ENCODE measurements at places on chromosomes 7 and 10.
A peak's percentile ranks its signal among the peaks of the same experiment; 100 is the strongest.

DNA sequence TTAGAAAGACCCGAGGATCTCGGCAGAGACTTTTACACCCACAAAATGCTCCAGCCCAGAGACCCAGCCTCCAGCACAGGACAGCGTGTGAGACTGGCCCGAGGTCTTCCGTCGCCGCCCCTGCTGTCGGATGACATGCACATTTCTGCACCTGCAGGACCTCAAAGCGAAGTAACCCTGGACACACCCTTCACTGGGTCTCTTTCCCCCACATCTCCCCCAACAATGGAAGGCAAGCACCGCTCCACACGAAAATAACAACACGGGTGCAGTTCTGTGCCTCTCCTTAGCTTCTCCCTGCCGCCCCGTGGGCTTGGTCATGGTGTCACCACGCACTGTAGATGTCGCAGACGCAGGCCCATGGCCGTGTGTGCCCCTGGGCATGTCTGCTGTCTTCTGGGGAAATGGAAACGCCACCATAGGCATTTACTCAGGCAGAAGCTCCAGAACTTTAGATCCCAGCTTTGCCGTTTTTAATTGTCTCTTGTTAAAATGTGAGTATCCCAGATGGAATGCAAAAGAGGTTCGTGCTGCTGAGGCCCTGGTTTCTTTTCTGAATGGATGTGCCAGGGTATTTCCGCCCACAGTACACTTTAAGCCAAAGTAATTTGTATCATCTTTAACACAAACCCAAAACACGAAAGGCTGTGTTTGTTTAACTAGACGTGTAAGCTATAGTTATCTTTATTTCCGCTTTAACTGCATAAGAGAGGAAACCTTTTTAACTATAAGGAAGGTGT, 237.9 kb downstream of the MGMT start:
- DNase-seq = no peak

DNA sequence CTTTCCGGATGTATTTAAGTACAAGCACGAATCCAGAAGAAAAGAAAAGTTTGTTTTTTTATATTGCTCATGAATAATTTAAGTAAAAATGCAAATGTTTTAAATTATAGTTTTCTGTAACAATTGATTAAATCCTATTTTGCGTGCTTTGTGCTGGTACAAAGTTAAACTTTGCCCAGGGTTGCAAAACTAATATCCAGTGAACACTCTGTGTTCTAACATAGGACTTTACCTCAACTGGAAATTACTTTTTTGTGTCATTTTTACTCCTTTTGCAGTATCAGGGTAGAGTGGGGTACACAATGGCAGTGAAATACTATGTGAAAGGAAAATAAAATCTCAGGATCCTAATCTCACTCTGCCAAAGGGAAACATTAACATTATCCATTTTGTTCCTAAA, 801.4 kb upstream of the MBL2 start:
- DNase-seq = no peak

- no peak for DNase-seq
Measured at GRCh38 chr10:71966046-71967004, 2.1 kb downstream of the CHST3 start.

GRCh38 chr7:3042861-3043489, 692 bp downstream of the CARD11 start:
- DNase-seq = peak; percentile 51

DNA sequence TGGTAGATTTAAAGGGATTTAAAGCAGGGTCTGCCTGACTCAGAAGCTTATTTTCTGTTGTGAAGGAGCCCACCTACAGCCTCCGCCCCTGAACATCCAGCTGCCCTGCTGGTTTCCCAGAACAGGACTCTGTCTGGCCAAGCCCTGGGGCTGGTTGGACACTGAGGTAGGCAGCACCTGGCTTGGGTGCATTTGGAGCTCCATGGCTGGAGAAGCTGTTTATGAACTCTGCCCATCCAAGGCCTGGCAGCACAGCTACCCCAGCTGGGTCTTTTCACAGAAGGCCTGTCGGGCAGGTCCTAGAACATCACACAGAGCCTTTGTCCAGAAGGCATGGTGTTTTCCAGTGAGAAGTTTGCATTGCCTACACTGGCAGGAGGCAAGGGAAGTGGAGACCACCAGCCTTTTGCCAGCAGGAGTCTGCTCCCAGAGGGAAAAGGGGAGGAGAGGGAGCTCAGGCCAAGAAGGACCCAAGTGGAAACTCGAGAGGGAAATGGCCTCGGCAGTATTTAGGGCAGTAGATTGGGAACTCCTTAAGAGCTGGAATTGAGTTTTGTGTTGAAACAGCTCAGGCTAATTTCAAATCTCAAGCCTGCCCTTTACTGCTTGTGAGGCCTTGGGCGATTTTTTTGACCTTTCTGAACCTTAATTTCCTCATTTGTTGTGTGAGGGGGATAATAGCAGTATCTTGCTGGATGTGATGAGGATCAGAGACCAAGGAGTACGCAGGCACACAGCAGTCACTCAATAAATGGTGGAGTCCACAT, 12.3 kb upstream of the PDCD4 start:
- no peak for DNase-seq

- no peak for DNase-seq
Measured at GRCh38 chr10:106826716-106827115, 337.8 kb downstream of the SORCS1 start.

GRCh38 chr7:111668711-111669110, 106.4 kb upstream of the IMMP2L start:
- DNase-seq = no peak

DNA sequence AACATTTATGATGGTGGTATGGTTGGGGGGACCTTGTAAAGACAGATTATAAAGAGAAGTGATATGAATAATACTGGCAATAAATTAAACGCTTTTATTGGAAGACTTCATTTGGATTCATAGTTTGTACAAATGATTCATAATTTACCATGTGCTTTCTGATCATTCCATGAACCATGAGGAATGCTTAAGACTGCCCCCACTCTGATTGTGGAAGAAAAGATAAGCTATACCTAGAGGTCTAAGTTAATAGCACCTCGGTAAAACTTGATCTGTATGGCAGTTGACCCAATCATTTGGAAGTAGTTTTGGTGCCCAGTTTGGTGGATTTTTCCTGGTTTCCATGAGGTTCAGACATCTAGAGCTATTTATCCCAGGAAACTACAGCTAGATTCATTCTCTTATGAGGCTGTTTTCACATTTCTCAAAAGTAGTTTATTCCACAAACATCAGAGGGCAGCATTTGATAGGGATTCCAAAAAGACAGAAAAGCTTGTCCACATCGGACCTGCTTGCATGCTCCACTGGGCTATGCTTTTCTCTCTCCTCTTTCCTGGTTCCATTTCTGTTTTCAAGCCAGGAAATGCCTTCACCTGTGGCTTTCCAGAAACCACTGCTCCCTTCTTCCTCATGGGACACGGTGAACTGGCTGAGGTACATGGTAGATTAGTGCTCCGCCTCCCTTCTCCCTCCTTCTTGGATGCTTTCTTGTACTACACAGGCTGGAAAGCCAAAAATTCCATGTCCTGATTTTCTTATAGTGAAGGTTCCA, 29.2 kb downstream of the TFAM start:
- DNase-seq = no peak

Data from stimulated activated CD4-positive, alpha-beta T cell treated with anti-CD3 and anti-CD28 coated beads, Interleukin-2, amount 100 ng/mL, for 4 hours (primary cell).